ENCODE measurements at places on chromosomes 6 and 20.

- DNase-seq = no peak
These were observed 525.4 kb upstream of the ID4 start for GRCh38 chr6:19311786-19312185.

- DNase-seq = no peak
These were observed 29.2 kb downstream of the SYNJ2 start for GRCh38 chr6:158010591-158011477.

DNA sequence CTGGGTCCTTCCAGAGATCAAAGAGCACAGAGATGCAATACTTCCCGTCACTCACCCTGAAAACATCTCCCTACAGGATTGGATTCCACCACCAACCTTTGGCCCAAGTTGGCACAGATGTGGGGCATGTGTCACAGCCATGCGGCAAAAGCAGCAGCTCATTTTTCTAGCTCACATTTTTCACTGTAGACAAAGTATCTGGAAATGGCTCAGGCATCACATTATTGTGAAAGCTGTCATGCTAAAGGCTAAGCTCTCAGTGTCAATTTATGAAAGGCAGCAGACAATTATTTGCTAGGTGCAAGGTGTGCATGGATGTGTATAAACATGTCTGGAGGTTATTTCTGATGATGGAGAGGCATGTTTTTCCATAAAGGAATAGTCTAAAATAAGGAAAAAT is 248.8 kb upstream of the PRND start:
- DNase-seq = no peak

DNA sequence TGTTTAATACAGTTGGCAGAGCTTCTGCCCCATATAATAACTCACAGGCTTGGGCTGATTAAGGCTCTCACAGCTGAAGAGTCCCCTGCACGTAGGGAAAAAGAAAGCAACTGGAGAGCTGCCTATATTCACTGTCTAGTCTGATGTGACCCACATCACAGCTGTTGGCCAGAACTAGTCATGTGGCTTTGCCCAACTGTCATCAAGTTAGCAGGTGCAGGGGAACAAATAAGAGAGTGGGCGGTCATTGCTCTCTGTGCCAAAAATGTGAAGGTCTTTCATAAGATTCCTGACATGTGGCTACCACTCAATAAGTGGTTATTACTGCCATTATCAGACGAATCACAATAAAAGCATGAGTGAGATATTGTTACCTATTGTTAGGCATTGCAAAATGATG is 665.2 kb downstream of the DOK5 start:
- DNase-seq = no peak

DNA sequence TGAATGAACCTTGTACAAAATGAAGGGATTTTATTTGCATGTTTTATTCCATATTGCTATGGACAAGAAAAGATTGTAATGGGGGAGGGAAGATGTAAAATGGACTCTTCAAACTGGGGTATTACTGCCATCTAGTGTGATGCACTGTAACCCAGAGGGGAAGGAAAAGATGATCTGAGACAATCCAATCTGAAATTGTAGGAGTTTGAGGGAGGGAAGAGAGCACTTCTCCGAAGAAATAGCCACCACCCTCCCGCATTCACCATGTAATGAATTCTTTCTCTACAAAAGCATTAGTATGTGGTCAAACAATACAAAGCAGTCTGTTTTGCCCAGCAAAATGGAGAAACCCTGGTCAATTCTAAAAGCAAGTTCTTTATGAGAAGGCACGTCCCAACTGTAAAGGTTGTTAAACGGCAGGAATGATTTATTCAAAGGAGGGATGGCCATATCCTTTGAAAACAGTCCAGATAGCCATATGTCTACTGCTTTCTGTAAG is 679.5 kb upstream of the NRSN1 start:
- peak; percentile 31 for DNase-seq
